ENCODE measurements at places on chromosomes 5 and 9.
A peak's percentile ranks its signal among the peaks of the same experiment; 100 is the strongest.

- DNase-seq, result no peak
Observed at GRCh38 chr9:95182854-95183563, 134.5 kb downstream of the FANCC start.

- peak; percentile 69 for DNase-seq
Observed at GRCh38 chr9:128882677-128883603, 1.0 kb downstream of the LRRC8A start.

DNA sequence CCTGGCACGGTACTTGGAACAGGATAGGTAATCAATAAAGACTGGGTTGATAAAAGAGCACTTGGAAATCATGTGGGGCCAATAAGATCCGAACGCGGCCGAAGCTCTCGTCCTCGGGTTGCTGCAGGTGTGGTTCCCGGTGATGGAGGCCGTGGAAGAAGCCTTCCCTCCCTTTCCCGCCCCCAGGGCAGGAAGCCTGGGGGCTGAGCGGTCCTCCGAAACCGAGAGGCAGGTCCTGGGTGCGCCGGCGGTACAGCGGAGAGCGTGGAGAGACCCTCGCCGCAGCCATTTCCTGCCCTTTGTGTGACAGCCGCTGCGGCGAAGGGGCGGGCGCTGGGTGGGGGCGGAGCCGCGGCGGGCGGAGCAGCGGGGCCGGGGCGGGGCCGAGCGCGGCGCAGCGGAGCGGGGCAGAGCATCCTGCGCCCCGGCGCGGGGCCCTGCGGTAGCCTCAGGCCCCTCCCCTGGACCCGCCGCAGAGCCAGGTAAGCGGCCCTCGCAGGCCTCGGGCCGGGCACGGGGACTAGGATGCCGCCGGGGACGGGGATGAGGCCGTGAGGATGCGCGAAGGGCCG is at the start of gene CYFIP2:
CYFIP2 (plus strand) TSS at position 410 of the 572 bp plus-strand sequence. CDS start 19,239 bp downstream, outside the sequence.
- DNase-seq, result peak; percentile 54

DNA sequence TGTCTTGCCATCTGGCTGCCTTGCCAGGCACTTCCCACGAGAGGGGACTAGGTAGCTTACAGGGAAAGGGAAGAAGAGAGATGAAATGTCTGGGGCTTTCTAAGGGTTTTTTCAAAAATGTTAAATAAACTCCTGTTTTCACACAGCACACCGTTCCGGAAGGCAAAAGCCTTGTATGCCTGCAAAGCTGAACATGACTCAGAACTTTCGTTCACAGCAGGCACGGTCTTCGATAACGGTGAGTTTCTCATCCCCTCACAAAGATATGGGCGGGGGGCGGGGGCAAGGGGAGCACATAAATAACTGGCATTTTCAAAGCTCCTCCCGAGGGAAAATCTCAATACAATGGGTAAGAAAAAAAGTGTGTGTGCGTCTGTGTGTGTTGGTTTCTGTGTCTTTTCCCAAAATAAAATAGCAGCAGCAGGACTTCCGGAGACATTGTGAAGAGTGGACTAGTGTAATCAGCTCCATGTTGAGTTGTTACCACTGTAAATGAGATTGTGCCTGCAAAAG is 189.6 kb downstream of the NR3C1 start:
- no peak for DNase-seq

DNA sequence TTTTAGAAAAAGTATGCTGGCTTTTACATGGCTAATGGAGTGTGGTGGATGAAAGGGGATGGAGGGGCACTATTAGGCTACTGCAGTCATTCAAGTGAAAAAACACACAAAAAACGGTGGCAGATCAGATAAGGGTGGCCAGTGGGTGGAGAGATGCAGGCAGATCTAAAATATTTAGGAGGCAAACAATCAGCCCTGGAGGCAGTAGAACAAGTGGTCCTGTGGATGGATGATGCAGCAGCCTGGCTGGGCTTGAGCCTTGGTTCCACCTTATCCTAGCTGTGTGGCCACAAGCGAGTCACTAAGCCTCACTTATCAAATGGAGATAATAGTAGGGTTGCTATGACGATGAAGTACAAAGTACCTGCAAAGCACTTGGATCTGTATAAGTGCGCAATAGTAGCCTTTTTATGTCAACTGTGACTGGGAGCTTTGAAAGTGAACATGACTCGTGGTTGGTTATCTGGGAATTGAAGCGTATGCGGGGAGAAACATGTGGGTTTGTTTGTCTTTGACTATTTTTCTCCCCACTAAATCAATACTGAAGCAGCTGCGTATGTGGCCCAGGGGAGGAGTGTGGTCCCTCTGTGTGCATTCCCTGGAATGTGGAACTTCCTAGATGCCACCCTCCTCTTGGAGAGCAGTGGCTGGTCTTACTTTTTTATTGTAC is 20.2 kb downstream of the NSG2 start:
- DNase-seq, result no peak

- DNase-seq, result peak; percentile 21
Observed at GRCh38 chr9:77879437-77879943, 152.1 kb downstream of the GNAQ start.

DNA sequence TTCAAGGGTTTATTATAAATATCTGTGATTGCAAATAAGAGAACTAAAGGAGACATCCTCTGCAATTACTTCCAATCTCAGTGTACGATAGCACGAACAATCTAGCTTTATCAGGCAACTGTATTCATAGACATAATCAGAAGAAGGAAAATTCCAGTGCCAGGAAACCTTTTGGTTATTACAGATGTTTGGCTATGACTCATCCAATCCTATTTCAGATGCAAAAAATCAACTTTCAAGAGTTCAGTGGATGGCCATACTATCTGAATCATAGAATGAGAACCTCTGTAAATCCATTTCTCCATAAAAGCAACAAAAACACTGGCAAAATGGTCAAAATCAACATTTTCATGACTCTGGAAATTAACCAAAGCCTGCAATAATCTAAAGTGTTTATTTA is 37.9 kb downstream of the GAS1 start:
- peak; percentile 18 for DNase-seq

- DNase-seq, result no peak
Observed at GRCh38 chr5:149160291-149160787, 19.0 kb downstream of the ABLIM3 start.

- DNase-seq, result peak; percentile 58
Observed at GRCh38 chr5:81232464-81233079, 550 bp upstream of the CKMT2 start.

GRCh38 chr9:109342878-109343277 is 22.0 kb upstream of the EPB41L4B start:
- DNase-seq, result no peak

GRCh38 chr5:40224421-40224820 is 455.3 kb upstream of the PTGER4 start:
- peak; percentile 55 for DNase-seq

DNA sequence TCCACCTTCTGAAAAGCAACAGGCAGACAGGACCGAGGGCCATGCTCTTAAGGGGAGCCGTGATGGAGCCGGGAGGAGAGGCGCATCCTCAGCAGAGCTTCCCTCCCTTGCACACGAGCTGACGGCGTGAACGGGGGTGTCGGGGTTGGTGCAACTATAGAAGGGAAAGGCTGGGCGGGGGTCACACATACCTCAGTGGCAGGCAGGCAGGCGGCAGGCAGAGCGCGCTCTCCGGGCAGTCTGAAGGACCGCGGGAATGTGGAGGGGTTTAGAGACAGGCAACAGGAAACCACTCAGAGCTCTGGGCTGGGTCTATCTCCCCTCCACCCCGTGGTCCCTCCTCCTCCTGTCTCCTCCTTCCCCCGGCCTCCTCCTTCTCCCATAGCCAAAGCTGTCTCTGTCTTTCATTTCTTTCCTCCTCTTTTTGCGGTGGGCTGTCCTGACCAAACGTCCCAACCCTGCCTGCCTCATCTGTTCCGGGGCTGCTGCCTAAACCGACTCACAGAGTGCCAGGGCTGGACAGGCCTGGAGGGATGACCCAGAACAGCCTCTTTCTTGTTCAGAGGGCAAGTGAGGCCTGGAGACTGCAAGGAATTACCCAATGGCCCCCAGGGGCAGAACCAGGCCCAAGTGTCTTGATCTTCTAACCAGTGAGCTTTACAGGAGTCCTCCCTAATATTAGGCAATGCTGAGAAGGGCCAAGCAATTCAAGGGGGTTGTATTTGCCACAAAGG is at the start of gene SPARC:
SPARC (minus strand) TSS at position 242 of the 734 bp plus-strand sequence. CDS start 10,727 bp downstream, outside the sequence.
- peak; percentile 99 for DNase-seq

DNA sequence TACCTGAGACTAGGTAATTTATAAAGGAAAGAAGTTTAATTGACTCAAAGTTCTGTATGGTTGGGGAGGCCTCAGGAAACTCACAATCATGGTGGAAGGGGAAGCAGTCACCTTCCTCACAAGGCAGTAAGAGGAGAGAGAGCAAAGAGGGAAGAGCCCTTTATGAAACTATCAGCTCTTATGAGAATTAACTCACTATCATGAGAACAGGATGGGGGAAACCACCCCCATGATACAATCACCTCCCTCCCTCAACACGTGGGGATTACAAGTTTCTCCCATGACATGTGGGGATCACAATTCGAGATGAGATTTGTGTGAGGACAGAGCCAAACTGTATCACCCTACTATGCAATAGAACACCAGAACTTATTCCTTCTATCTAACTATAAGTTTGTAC is 27.9 kb downstream of the CD274 start:
- DNase-seq, result no peak

DNA sequence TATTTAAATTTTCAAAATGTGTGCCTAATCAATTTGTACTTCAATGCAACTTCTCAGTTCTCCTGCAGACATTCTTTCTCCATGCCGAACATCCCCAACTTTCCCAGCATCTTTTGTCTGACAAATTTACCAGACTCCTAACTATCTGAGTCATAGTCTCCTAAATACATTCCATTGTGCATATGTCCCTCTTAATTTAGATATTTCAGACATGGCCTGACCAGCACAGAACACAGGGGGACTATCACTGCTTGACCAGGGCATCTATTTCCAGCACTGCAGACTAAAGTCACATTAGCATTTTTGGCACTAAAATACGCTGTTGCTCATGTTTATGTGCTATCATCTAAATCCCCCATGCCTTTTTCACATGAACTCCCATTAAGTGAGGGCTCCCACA is 71.9 kb downstream of the ITGA1 start:
- peak; percentile 99 for DNase-seq

DNA sequence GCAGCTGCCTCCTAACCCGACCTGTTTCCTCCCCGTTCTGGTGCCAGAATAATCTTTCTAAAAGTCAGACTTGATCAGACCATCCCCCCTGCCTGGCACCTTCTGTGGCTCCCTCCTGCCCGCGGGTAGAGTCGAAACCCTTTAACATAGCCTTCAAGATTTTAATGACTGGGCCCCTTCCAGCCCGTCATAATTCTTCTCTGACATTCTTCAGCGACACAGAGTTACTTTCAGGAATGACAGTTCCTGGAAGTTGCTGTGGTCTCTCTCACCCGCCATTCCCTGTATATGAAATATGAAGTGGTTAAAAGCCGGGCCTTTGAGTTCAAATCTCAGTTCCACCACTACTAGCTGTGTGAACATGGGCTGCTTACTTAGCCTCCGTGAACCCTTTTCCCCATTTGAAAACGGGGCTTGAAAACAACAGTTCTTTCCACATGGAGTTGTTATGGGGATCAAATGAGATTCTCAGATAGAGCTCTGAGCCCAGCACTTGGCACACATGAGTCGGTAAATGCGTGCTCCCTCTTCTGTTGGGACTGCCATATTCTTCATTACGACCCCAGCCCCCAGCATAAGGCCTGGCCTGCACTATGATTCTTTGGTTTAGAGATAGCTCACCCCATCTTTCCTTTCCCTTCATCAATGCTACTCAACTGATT is 737 bp downstream of the NANS start:
- peak; percentile 53 for DNase-seq

- DNase-seq, result no peak
Observed at GRCh38 chr5:104498281-104498680, 935.7 kb upstream of the NUDT12 start.

- peak; percentile 94 for DNase-seq
Observed at GRCh38 chr5:150022158-150022531, 21.6 kb downstream of the HMGXB3 start.

- DNase-seq, result no peak
Observed at GRCh38 chr5:168482361-168482760, 3.9 kb upstream of the RARS1 start.

GRCh38 chr5:169566202-169566601 is 17.4 kb upstream of the SPDL1 start:
- peak; percentile 46 for DNase-seq

DNA sequence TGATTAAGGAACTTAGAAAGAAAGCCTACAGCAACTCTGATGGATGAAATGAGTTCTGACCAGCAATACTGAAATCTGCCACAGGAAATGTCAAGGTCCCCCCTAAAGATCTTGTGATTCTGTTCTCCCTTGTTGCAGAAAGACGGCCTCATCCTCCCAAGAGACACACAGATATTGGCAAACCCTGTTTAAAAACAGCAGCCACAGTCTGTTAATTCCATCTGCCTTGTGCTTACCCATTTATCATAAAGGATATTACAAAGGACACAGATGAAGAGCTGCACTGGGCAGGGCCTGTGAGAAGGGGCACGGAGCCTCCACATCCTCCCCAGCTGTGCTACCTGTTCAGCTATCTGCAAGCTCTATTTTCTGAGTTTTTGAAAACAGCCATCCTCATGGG is 15.2 kb downstream of the RAPGEF1 start:
- DNase-seq, result no peak

- DNase-seq, result no peak
Observed at GRCh38 chr9:86765746-86766430, 181.4 kb downstream of the GAS1 start.

DNA sequence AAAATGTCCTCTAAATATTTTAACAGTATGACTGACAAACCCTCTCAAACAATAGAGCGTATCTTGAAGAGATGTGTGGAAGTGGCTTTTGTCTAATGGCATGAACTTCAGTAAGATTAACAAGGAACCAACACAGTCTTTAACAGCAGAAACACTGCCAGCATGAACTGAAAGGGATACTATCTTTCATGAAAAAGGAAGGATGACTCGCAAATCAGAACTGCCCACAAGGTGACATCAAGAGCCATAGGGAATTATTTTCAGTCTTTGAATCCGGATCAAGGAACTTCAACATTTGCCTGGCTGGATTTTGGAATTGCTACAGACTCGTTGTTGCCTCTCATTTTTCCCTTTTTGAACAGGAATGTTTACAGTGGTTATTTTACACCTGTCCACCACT is 5.1 kb upstream of the HEXB start:
- peak; percentile 50 for DNase-seq

DNA sequence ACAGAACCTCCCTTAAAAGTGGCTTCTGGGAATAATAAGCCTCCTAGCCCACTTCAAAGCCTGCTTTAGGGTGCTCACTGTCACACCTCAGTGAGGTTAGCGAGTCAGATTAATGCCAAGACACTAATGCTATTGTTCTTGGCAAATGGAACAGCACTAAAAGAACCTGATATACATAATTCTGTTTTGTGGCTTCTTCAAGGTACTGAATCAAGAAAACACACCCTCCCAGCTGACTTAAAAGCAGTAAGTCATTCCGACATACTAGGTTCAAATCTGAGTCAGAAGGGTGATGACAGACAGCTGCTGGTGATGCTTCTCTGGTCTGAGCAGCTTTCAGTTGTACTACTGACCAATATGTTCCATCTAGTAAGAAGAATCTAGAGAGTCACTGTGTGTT is 121.6 kb downstream of the OXCT1 start:
- no peak for DNase-seq

GRCh38 chr9:116342061-116342460 is 188.5 kb downstream of the PAPPA start:
- DNase-seq, result no peak

GRCh38 chr9:132554755-132555154 is 27.7 kb upstream of the BARHL1 start:
- no peak for DNase-seq

- DNase-seq, result no peak
Observed at GRCh38 chr9:8863886-8864544, 1064.4 kb upstream of the DMAC1 start.

GRCh38 chr5:18375641-18376040 is 741.4 kb downstream of the TAF11L14 start:
- no peak for DNase-seq

GRCh38 chr5:60699609-60700415 is at the start of gene DEPDC1B:
DEPDC1B (minus strand) TSS chr5:60700166; CDS start chr5:60700093, 73 bp downstream.
- DNase-seq, result peak; percentile 89

GRCh38 chr5:112006721-112007120 is 249.7 kb upstream of the NREP start:
- DNase-seq, result peak; percentile 75
